ENCODE measurements at places on chromosomes 11 and 22.

GRCh38 chr11:28400331-28401100 lies 292.3 kb downstream of the METTL15 start:
- DNase-seq, result no peak

DNA sequence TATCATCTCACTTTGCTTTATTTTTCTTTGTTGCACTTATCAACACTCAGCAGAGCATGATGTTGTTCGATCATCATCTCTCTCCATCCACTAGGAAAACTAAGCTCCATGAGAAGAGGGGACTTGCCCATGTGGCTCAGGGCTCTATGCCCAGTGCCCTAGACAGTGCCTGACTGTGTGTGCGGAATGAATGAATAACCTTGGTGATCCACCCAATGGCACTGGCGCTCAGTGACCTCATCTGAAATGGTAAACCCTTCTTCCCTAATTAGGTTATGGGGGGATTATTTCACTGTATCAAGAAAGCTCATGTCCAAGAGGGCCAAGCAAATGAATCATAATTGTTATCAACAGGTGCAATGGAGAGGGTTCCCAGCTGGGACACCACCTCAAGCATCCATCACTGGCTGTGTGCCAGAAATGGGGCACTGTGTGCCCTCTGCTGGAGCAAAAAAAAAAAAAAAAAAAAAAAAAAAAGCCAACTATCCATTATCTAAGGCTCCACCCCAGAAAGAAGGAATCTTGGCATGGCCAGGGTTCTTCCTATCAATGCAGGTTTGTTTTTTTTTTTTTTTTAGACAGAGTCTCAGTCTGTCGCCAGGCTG lies 172.6 kb downstream of the LARGE1 start:
- peak; percentile 27 for DNase-seq

- DNase-seq, result no peak
Observed at GRCh38 chr22:49869086-49869830, 15.6 kb downstream of the ZBED4 start.

- DNase-seq, result no peak
Observed at GRCh38 chr11:8230178-8230859, 33.4 kb downstream of the LMO1 start.

- no peak for DNase-seq
Observed at GRCh38 chr11:35214226-35214770, 75.3 kb downstream of the CD44 start.

DNA sequence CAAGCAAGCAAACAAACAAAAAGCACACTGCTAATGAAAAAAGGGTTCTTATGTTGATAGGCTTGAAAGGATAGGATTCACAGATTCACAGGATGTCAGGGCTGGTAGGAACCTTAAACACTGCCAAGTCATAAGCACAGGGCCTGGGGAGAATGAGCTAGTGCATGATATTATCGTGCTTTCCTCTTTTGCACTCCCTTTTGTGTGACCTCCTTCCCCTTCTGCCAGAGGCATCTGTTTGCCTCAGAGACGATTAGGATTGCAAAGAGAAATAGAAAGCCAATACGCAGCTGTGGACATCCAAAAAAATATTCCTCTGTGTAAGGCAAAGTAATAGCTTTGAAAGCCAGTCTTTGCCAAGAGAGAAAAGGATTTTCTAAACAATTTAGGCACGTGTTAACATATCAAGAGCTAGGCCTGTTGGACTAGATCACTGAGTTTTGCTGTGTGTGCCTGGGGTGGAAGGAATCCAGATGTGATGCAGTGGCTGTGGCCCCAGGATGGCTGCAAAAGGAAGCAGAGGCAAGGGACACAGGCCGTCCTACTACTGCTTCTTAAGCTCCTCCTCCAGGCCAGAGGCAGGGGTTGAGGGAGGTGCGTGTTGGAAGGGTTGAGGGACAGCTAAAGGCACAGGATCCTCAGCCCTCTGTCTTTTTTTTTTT lies 30.6 kb downstream of the MCHR1 start:
- DNase-seq, result no peak

GRCh38 chr11:774873-775592 lies 2.3 kb downstream of the GATD1 start:
- DNase-seq, result no peak

DNA sequence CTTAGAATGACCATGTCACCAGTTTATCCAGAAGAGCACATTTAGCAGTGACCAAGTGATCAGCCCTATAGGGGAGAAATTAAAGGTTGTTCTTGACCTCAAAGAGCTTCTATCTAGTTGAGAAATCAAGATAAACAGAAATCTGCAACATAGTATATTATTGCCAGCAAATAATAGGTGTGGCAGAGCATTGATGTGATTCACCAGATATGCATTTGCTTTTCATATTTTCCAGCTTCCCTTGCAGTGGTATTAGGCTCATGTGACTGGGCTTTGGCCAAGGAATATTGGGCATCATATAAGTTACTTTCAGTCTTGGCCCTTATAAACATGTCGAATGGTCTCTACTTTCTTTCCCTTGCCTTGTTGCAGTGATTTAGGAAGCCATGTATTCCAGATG lies 34.5 kb downstream of the COMMD9 start:
- no peak for DNase-seq

GRCh38 chr11:133918608-133919260 lies 38.0 kb downstream of the IGSF9B start:
- no peak for DNase-seq

DNA sequence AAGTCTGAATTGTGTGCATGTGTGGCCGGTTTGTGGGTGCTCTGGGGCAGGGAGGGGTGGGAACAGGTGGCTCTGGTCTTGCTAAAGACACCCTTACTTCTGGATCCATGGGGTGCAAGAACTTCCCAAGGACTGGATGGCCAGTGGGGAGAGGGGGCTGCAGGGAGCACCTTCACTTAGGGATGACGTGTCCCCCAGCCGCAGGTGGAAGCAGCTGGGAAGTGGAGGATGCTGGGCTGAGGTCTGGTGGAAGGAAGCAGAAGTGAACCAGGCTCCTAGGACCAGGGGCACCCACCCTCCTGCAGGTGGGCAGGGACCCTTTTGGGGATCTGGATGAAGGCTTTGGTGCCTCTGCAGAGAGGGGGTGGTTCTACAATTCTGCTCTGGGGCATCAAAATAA lies 9.9 kb upstream of the MIEF1 start:
- no peak for DNase-seq

- DNase-seq, result no peak
Observed at GRCh38 chr11:117789241-117789640, 7.8 kb downstream of the DSCAML1 start.

GRCh38 chr22:37254209-37254866 lies 10.3 kb upstream of the RAC2 start:
- no peak for DNase-seq
